ENCODE measurements at places on chromosomes 16 and 17. TPM values are rescaled to one million over a fixed set of nuclear protein-coding genes. Genes with fewer than 3 reads are reported as not detected.

The SGCA gene
- not detected for total RNA-seq

The TEKT1 gene
- total RNA-seq: 9.5 TPM

The NPIPB8 gene
- total RNA-seq: not detected

The AOC2 gene
- 1.2 TPM for total RNA-seq

The TLCD3B gene
- 24.7 TPM for total RNA-seq

The ST6GALNAC2 gene
- 2.1 TPM for total RNA-seq

The ATPAF2 gene
- total RNA-seq: 33.9 TPM

The PSMB3 gene
- 160 TPM for total RNA-seq

The KRT20 gene
- not detected for total RNA-seq

The AANAT gene
- not detected for total RNA-seq

The C17orf50 gene
- not detected for total RNA-seq
